ENCODE measurements at places on chromosomes 1 and 21.

- no peak for DNase-seq
These were observed 2.7 kb downstream of the VCAM1 start for GRCh38 chr1:100722221-100722620.

- no peak for DNase-seq
These were observed 87.8 kb upstream of the MAP1LC3C start for GRCh38 chr1:242086706-242087105.

- DNase-seq, result no peak
These were observed 159.8 kb upstream of the USP24 start for GRCh38 chr1:55374801-55375616.

GRCh38 chr1:229650045-229650444 is 24.0 kb downstream of the URB2 start:
- DNase-seq, result no peak

GRCh38 chr1:8330271-8331125 is 12.6 kb downstream of the SLC45A1 start:
- no peak for DNase-seq

DNA sequence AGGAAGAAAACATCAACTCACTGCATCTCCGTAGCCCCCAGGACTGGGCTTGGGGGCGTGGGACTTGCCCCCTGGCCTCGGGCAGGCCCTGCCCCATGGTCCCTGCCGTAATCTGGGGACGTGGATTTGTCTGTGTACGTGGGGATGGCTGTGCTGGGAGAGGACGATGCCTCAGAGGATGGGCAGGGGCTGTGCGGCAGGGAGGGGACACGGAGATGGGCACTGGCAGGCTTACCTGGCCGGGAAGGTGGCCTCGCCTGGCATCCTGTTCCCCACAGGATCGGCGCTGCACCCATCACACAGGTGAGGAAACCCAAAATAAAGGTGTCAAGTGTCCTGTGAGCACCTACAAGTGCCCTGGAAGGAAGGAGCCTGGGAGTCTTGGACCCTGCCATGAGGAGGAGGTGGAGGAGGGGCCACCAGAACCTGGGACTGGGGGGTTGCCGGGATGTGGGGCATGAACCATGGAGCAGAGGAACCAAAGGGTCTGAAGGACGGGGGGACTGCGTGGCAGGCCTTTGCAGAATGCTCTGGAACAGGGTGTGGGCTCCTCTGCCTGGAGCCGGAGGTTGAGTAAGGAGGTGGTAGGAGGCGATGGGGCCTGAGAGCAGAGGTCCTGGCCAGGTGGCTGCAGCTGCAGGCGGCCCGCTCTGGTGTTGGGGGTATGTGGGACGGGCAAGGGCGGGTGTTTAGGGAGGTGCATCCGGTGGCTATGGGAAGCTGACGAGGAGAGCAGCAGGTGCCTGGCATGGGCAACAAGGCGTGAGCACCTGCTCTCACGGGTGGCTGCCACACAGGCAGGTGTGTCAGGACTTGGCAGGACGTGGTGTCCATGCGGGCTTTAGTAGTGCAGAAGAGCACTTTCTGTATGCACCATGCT is 27.8 kb upstream of the LRRC3 start:
- no peak for DNase-seq
